Activated CD4-positive, CD25-positive, alpha-beta regulatory T cell treated with anti-CD3 and anti-CD28 coated beads, Interleukin-2, amount 50 U/mL, for 16 hours (primary cell): ENCODE measurements at places on chromosomes 16 and 17.

- DNase-seq, result no peak
Observed at GRCh38 chr17:76738468-76738850, 540 bp downstream of the MFSD11 start.

DNA sequence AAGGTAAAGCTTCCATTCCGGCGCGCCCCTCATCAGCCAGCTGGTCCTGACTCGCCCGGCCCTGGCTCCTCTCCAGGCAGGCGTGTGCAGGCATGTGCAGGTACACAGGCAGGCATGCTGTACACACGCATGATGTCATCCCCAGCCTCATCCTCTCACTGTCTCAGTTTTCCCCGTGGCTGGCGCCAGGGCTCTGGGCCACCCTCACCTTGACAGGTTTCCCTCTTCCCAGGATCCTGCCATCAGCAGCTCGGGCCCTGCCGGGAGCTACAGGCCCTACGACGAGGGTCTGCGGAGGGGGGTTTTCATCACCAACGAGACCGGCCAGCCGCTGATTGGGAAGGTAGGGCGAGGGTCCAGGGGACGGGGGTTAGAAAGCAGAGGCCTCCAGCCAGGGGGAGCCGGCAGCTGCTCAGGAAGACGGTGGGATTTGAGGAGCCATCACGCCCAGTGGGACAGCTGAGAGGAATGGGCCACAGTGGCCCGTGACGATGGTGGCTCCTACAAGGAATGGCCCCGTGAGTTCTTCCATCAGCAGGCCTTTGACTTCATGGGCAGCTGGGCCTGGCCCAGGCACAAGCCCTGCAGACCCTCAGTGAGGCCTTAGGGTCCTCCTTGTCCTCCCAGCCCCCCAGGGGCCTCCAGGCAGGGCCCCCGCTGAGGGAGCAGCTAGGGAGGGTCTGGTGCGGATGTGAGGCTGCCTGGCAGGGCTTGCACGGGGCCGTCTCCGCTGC is 8.5 kb downstream of the GAA start:
- DNase-seq, result no peak

DNA sequence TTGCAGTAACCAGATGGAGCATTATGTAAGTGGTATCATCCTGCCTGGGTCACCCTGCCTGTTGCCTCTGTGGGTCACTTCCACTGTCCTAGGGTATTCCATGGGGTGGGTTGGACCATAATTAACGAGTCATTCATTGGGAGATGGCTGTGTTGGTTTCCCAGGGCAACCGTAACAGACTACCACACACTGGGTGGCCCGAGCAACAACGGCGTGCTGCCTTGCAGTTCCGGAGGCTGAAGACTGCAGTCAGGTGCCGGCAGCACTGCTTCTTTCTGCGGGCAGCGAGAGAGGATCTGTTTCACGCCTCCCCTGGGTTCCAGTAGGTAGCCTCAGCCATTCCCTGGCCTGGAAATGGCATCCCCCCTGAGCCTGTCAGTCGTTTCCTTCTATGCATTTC is 28.9 kb upstream of the CMIP start:
- DNase-seq, result no peak

- no peak for DNase-seq
Observed at GRCh38 chr16:19168371-19169081, 486 bp downstream of the SYT17 start.

DNA sequence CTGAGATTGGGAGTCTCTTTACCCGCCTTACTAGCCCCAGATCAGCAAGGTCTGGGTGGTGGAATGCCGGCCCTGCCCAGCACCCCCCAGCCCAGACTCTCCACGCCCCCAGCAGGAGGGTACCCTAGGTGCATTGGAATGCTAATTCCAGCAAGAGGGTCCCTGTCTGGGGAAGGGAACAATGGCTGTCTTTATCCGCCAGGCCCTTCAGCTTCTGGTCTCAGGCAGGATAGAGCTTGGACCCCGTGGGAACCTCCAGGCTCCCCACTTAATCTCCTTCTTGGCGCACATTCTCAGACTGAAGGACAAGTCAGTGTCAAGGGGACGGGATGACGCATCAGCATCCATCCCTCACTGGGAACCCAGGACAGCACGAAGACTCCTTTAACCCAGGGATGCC is 85.1 kb downstream of the LITAF start:
- DNase-seq, result no peak

DNA sequence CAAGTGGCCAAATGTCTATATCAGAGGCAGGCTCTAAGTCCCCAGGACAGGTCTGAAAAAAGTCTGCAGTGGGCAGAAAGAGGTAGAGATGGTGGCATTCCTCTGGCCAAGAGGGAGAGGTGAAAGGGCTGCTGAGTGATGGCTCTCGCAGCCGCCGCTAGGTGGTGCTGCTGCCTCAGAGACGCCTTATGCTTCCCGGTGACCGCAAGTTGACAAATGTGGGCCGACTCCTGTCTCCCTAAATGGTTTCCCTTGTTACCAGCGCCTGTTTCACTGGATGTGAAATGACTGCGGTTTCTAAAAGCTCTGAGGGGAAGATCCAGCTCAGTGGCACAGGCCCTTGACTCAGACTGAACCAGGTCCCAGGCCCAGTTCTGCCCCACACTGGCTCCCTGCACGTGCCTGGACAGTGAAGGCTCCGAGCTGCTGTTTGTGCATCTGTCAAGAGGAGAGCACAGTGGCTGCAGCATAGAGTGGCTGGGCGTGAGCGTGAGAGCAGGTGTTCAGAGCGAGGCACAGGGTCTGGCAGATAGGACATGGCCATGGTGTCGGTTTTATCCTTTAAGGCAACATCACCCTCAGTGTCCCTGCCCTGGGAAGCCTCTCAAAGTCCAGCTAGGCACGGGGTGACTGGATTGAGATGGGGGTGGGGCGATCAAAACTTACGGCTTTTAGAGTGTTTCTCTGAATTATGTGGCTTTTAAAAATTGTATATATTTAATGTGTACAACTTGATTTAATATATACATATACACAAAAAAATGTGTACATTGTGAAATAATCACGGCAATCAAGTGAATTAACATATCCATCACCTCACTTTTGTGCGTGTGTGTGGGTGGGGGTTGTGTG is 19.9 kb downstream of the CLEC16A start:
- peak; percentile 67 for DNase-seq

- DNase-seq, result no peak
Observed at GRCh38 chr17:17822189-17822588, 14.6 kb downstream of the SREBF1 start.

- no peak for DNase-seq
Observed at GRCh38 chr16:30139583-30140481, 16.8 kb upstream of the MAPK3 start.

- DNase-seq, result no peak
Observed at GRCh38 chr17:67707442-67707841, 10.3 kb upstream of the NOL11 start.

DNA sequence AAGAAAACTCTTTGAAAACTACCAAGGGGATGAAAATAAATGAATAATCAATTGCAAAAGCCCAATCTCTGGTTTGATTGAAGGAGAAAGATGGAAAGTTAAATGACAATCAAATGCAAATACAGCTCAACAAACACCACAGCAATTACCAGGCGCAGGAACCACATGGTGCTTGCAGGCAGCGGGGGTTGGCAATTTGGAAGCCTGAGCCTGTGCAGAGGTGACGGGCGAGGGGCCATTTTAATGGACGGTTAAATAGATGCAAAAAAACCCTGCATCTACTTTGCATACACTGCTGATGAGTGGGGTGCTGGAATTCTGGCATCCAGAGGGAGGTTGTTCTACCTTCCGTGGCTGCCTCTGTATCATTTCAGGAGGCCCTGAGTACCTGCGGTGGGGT is 4.8 kb upstream of the SEZ6 start:
- DNase-seq, result no peak

- no peak for DNase-seq
Observed at GRCh38 chr16:84618581-84619460, 943 bp upstream of the COTL1 start.

DNA sequence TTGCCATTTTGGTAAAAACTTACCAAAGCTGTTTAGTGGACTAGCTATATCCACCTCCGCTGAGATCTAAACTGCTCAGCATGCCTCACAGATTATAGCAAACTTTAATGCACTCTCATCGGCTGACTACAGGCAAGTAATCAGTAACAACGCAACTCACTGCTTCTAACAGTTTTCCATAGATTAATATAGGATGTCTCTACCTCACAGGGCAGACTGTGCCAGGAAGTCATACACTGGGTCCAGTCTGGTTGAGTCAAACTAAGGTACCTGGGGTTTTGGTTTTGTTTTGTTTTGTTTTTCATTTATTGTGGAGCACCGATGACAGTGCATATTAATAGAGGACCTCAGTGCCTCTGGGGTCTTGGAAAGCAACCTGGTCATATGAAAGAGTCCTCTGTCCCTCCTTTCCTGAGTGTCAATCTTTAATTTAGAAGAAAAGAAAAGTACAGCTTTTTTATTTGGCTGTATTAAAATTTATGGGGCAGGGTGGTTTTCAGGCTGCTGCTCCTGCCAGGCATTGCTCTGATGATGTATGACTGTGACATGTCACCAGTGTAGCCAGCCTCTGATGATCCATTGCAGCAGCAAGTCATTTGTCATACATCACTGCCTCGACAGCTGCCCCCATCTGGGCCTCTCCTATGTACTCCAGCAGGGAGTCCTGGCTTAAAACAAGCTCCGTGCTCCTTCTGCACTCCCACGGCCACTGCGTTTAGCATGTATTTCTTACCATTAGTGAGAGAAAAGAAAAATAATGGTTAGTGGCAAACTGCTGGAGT is 854.1 kb downstream of the KCNJ2 start:
- no peak for DNase-seq

DNA sequence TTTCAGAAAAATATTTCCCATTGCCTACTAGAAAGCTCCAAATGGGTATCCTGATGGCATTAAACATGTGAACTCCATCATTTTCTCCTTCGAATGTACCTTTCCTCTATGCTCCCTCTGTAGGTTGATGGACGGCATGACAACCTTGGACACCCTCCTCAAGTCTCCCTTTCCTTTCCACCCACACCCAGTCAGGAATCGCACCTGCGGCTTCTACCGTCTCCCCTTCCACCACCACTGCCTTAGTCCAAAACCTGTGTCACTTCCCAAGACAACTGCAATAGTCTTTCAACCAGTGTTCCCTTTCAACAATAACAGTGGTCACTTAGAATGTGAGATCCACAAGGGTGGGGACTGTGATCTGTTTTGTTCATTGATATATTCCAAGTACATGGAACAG is 233.1 kb upstream of the AXIN2 start:
- no peak for DNase-seq

DNA sequence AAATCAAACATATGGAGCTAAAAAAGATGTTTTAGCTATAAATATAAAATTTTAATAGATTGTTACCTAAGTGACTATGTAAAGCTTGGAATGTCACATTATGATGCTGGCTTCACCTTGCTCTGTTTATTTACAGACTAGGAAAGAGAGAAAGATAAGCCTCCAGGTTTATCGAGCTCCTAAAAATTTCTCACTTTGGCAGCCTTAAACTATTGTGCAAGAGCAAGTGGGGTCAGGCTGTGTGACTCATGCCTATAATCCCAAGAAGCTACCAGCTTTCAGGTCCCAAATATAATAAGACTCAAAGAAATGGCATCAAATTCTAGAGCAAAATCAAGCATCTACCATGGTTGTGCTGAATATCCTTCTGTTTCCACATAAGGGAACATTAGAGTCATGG is 34.3 kb upstream of the PRSS54 start:
- no peak for DNase-seq
